ENCODE measurements at places on chromosomes 5 and 9.

DNA sequence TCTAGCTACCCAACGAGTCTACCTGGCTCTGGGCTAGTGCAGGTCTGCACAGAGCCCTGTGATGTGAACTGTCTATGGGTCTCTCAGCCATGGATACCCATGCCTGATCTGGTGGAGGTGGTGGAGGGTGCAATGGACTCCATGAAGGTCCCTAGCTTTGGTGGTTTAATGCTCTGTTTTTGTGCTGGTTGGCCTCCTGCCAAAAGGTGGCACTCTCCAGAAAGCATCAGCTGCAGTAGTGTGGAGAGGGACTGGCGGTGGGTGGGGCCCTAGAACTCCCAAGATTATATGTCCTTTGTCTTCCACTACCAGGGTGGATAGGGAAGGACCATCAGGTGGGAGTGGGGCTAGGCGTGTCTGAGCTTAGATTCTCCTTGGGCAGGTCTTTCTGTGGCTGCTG, 290.1 kb downstream of the AGTPBP1 start:
- DNase-seq: no peak

GRCh38 chr5:145558288-145558687, 276.9 kb downstream of the PRELID2 start:
- DNase-seq: no peak

GRCh38 chr5:143017541-143017940, 247.4 kb downstream of the ARHGAP26 start:
- DNase-seq: no peak

- no peak for DNase-seq
Observed at GRCh38 chr5:72093217-72093616, 14.1 kb upstream of the MAP1B start.

DNA sequence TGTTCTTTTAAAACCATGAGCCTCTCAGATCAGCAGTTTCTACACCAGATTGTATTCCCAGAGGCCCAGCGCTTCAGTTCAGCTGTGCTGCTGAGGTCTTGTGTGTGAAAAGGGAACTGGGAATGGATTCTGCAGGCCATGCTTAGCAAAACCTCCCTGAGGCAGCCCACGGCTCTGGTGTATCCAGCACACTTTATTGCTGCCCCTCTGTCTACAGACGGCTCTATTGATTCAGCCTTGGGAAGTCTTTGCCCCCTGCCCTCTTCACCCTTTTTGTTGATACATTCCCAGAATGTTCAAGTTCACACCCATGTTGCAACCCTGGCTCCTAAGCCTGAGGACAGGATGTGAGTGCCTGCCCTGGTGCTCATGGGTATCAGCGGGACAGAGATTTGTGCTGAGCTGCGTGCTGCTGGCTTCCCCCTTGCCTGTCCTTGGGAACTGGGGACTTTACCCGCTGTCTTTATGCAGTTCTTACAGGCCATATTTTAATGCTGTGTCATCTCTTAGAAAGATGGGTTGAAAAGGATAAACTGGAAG, 37.3 kb downstream of the ARHGAP26 start:
- no peak for DNase-seq

DNA sequence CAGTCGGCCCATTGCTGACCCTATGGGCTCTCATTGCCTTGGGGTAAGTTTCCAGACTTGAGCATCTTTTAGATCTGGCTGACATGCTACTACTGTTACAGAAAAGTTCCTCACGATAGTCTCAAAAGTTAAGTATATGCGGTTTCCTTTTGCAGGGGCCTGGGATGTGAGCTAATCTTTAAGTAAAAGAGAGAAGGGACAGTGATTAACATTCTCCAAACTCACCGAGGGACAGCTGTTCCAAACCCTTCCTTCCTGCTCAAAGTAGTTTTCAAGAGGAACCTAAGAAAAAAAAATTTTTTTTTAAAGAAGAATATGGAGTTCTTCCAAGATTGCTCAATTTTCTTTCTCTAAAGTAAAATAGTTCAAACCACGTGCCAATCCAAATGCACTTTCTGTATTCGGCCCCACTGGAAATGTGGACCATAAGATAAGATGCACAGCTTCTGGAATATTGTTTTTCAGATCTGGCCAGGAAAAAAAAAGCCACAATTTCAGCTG, 168.0 kb upstream of the SPRY4 start:
- DNase-seq: no peak

DNA sequence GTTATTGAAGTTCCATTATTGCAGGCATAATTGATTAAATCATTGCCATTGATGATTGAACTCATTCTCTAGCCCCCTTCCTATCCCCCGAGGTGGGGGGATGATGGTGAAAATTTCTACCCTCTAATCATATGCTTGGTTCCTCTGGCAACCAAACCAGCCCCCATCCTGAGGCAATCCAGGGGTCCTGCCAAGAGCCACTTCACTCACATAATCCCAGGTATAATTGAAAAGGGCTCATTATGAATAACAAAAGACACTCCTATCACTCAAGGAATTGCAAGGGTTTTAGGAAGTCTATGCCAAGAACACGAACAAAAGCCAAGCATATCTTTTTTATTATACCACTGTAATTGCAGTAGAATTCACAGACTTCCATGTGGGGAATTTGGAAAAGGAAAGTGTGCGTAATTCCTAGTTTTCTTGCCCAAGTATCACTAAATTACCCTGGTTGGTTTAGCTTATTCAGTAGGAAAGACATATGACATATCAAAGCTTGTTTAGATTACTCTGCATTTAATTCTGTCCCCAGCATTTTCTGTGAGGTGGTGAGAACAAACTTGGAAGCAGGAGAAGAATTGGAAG, 130.7 kb upstream of the TAF11L2 start:
- DNase-seq: no peak

DNA sequence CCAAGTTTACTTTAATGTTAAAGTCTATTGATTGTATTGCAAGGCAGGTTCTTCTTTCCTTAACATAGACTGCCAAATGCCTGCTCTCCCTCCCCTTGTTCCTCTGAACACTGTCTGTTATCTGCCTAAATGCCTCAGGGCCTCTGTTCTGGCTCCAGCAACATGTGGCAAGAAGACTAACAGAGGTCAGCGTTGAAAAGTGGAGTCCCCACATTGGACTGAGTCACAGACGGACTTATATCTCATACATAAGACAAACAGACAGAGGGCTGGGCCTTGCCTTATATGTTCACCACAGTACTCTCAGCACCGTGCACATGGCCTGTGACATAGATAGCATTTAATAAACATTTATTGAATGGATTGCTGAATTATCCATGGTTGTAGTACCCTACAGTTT, 91.4 kb downstream of the TSSK1B start:
- DNase-seq: no peak

GRCh38 chr5:132266836-132267160, 9.3 kb downstream of the PDLIM4 start:
- no peak for DNase-seq

- peak; percentile 61 for DNase-seq
Observed at GRCh38 chr5:176447591-176447977, 601 bp upstream of the FAF2 start.

GRCh38 chr5:124739634-124740025, 6.8 kb downstream of the ZNF608 start:
- no peak for DNase-seq

- DNase-seq: no peak
Observed at GRCh38 chr5:38258319-38259061, at the start of gene EGFLAM. Gene EGFLAM, plus strand, starts transcription at chr5:38258559. Its CDS starts 196 bp downstream, at chr5:38258755.

DNA sequence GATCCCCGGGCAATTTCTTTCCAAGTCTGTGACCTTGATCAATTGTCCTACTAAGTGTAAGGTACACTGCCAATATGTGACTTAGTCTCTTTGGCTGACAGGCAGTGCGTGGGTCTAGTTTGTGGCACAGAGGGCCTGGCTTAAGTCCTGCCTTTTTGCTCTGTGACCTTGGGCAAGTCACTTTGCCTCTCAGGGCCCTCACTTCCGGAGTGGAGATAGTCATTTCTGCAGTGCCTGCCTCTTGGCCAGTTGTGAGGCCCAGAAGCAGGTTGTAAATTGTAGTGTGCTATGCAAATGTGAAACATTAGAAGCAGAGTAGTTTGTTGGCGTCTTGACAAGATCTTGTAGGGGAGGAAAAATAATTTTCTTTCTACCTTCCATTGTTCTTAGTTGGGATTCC, 39.0 kb downstream of the KIF4B start:
- no peak for DNase-seq

DNA sequence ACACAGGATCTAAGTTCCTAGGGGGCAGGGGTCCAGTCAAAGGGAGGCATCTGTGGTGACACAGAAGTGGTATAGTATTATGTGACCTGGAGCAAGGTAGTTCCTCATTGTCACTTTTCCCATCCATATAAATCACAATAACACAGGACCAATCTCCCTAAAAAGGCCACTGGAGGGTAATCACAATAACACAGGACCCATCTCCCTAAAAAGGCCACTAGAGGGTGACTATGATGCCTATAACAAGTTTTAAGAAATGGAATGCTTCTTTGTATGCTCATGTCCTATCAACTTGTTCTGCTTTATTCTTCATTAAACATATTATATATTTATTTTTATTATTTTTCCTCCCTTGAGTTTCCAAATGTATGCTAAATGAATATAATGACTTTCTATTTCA, 254.6 kb downstream of the ASTN2 start:
- no peak for DNase-seq

- DNase-seq: no peak
Observed at GRCh38 chr5:138160706-138161105, 17.7 kb downstream of the BRD8 start.

GRCh38 chr9:131697908-131698617, 41.8 kb downstream of the RAPGEF1 start:
- no peak for DNase-seq

DNA sequence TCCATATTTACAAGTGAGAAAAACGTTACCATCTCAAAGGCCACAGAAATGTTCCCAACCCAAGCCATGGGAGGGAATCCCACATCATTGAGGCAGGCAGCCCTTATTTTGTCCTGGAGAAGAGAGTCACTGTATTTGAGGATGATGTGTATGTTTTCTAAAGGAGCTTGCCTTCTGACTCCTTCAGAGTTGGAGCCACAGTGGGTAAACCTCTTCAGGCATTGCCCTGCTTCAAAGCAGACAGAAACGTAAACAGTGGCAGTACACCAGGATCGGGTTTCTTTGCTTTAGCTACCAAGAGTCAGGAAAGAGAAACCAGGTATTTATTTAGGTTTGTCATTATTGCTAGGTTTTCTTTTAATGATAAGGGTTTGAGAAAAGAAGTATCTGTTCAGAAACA, 45.7 kb downstream of the MUSK start:
- no peak for DNase-seq

GRCh38 chr9:70229579-70229978, 29.2 kb upstream of the SMC5 start:
- DNase-seq: no peak

GRCh38 chr9:5593904-5594303, 35.0 kb upstream of the RIC1 start:
- no peak for DNase-seq

DNA sequence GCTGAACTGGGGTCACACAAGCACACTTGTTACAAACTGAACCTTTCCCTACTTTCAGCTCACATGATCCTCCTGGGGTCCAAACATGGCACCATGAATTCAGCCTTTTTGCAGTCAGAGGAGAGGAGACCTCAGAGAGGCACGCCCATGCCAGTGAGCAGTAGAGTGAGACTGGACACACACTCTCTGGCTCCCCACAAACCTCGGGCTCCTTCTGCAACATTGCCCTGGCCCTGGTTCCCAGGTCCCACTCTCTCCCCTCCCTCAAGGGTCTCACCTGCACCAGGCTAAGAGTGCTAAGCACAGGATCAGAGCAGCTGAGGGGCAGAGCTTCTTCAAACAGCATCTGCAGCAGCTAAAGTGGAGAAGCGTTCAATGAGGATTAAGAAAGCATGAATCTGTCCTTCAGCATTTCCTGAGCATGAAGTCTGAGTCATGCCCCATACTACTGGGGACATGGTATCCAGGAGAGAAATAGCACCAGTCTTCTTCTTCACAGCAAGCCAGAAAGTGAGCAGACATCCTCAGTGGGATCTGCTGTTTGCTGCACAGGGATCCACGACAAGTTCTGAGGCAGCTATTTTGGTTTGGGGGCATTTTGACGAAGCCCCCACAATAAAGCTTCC, 27.2 kb downstream of the SLC35A4 start:
- DNase-seq: no peak

GRCh38 chr9:76725011-76725546, 39.2 kb upstream of the PCA3 start:
- DNase-seq: no peak

DNA sequence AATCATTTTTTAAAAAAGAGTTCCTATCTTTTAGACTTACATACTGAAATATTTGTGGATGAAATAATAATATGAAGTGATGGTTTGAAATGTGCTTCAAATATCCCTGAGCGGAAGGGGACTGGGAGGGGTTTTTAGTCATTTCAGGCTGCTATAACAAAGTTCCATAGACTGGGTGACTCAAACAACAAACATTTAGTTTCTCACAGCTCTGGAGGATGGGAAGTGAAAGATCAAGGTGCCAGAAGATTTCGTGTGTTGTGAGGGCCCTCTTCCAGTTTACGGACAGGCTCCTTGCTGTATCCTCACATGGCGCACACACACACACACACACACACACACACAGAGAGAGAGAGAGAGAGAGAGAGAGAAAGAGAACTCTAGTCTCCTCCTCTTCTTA, 27.1 kb upstream of the TEX10 start:
- DNase-seq: no peak

- DNase-seq: no peak
Observed at GRCh38 chr9:5698810-5699556, 70.1 kb downstream of the RIC1 start.

GRCh38 chr9:113885183-113886025, 9.3 kb downstream of the ZNF618 start:
- no peak for DNase-seq

DNA sequence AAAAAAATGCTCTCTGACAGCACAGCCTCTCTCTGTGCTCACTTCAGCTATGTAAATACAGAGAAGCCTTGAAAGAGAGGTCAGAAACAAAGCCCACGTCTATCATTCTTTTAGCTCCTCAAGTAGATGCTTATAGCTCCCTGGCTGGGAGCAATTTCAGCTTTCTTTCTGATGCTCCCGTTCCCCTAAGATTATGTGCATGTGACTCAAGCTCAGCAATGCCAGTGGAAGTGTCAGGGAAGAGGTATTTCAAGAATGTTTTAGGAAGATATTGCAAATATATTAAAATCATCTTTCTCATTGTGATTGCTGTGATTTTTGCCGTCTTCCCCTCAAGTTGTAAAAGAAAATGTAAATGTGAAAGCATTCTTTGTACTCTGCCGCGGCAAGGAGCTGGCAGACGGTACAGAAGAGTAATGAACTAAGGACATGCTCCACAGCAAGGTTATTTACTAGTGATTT, 1353.7 kb upstream of the ACO1 start:
- no peak for DNase-seq

- no peak for DNase-seq
Observed at GRCh38 chr9:7368410-7369292, 430.9 kb downstream of the DMAC1 start.

GRCh38 chr5:168790002-168790635, 211.0 kb upstream of the PANK3 start:
- no peak for DNase-seq
